ENCODE measurements at places on chromosomes 12 and 14.
A peak's percentile ranks its signal among the peaks of the same experiment; 100 is the strongest.

- DNase-seq: no peak
Measured at GRCh38 chr14:103129301-103130016, 6.2 kb downstream of the TNFAIP2 start.

DNA sequence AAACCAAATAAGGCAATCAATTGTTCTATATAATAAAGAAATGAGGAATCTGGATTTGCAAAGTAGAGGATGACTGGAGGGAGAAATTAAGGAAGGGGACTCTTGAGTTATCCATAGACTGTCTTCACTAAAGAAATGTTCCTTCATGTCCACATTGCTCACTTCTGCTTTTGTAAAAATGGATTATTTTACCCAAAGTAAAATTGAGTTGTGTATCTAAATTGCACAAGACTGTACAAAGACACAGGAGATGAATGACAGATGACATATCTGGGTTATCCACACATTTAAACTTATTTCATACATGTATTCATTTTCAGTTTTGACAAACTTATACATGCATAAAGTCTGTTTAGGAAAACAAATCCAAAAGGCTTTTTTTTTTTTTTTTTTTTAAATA, 11.3 kb downstream of the ATP2B1 start:
- DNase-seq: no peak

GRCh38 chr12:6635375-6635855, 344 bp downstream of the LPAR5 start:
- DNase-seq: peak; percentile 65

DNA sequence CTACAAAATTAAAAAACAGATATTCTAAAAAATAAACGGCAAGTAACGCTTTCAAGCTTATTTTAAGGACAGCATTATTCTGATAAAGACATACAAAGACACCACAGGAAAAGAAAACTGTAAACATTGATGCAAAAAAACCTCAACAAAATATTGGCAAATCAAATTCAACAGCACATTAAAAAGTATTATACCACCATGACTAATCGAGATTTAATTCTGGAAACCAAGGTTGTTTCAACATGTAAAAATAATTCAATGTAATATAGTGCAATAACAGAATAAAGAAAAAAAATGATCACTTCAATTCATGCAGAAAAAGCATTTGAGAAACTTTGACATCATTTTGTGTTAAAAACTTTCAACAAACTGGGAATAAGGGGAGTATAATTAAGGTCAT, 1323.2 kb downstream of the FSCB start:
- no peak for DNase-seq

DNA sequence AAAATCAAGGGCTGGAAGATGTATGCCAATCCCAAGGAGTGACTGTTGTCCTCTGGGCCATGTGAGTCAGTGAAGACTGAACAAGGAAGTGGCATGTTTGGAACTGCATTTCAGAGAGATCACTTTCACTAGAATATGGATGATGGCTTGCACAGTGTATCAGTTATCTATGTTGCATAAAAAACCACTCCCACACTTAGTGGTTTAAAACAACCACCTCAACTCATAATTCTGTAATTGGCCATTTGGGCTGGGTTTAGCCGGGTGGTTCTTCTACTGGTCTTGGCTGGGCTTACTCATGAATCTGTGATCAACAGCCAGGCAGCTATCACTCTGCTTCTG, 15.4 kb downstream of the BDKRB1 start:
- DNase-seq: no peak

DNA sequence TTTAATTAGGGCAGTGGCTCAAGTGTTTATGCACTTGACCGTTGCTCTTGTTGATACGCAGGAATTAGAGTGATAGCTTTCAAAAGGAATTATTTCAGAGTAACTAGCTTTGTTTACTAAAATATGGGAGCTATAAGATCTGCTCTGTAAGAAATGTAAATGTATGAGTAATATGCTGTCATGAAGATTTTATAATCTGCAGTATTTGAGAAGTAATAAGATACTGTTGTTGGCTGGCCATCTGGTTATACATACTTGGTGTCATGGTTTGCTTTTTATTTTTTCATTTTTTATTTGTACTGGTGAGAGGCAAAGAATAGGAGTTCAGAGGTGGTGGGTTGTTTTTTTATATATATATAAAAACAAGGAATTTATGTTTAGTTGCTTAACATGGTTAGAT, 58.5 kb downstream of the PLXNC1 start:
- no peak for DNase-seq

DNA sequence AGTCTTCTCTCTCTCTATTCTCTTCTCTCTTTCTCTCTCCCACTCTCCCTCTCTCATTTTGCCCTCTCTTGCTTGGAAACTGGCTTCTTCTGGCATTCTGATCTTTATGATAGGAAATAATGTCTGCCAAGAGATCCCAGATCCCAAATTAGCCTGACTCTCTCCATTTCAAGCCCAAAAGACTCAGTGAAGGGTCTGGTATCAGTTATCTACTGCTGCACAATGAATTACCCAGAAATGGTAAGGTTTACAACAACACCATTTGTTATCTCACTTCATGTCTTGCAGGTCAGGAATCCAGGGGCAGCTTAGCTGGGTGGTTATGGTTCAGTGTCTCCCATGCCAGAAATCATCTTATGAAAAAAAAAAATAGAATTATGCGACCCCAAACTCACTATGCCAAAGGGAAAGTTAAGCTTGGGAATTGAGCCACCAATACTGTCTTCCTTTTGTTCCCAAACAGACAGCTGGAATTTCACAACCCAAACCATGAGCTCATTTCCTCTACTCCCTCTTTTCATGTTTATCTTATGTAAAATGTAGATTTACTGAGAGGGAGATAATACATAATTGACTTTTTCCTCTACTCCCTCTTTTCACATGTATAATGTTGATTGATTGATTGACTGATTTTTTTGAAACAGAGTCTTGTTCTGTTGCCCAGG, 67.8 kb upstream of the FICD start:
- no peak for DNase-seq

DNA sequence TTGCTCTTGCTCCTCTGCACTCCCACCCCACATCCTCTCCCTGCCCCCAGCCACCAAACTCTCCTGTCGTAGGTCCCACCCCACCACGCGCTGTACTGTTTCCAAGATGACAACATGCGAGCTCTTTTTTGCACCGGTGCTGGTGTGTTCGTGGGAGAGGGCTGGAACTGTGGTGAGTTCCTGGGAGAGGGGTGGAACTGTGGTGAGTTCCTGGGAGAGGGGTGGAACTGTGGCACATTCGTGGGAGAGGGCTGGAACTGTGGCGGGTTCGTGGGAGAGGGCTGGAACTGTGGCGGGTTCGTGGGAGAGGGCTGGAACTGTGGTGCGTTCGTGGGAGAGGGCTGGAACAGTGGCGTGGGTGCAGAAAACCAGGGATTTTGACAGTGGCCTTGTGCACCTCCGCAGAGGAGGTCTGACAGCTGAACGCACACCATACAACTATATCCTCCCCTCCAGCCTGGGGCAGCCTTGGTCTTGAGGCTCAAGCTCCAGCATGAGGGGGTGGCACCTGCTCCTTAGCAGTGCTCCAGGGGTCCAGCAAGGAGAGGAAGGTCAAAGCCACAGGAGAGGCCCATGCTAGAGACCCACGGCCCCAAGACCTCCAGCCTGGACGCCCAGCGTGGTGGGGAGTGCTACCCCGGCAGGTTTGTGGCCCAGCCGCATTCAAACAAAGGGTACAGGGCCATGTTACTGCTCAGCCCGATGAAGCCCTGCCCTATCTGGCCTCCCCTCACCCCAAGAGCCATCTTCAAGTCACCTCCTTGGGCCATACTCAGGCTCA, 50.1 kb downstream of the ACTN1 start:
- no peak for DNase-seq

GRCh38 chr12:108457734-108458361, 57.2 kb upstream of the FICD start:
- no peak for DNase-seq

- DNase-seq: no peak
Measured at GRCh38 chr12:107512391-107512790, 173.2 kb upstream of the PWP1 start.

DNA sequence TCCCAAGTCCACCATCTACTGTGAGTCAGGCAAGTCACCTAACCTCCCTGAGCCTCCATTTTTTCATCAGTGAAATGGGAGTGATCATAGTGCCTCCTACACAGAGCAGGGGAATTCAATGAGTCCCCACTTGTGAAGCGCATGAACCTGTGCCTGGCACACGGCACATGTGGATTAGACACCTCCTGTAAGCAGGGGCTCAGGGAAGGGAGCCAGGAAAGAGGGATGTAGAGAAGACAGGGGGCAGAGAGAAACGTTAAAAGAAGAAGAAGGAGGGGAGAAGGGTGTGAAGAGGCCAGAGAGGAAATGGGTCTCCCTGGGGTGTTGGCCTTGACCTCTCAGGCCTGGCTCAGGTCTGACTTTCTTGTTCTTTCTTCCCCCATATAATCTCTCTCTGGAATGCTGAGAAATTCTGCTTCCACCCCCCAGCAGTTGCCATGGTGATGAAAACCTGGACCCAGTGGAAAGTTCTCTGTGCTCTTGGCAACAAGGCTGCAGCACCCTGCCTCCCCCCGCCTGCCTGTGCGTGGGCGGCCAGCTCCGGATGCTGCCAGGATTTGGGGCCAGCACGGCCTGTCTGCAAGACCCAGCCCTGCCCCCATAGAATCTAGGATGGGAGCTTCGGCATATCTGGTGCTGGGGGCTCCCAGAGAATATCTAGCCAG, 94.5 kb downstream of the CALM1 start:
- DNase-seq: no peak

GRCh38 chr12:132719141-132719953, 8.7 kb downstream of the PGAM5 start:
- no peak for DNase-seq

DNA sequence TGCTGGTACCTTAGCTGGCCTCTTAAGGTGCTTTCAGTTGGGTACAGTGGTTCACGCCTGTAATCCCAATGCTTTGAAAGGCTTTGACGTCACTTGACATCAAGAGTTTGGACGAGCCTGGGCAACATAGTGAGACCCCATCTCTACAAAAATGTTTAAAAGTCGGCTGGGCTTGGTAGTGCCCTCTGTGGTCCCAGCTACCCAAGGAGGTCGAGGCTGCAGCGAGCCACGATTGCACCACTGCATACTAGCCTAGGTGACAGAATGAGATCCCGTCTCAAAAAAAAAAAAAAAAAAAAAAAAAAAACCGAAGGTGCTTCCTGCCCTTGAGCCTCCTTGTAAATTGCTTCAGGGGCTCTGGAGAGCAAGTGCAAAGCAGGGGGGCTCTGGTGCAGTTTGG, 50.0 kb downstream of the ACACB start:
- DNase-seq: no peak

DNA sequence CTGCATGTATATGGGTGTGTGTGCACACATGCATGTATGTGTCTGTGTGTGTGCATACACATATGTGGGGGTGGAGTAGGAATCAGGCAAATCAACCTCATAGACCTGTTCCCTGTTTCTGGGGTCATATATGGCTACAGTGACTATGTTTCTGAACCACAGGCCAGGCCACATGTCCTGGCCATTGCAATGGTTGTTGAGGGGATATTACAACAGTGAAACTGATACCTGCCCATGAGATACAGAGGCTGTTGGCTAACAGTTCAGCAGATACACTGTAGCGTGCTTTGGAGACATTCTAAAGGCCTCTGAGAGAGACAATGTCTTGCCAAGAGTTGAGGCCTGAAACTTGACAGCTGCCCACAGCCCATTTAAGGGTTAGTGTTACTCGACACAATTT, 47.3 kb upstream of the FOS start:
- DNase-seq: no peak

GRCh38 chr14:77238996-77239395, 32.0 kb downstream of the NGB start:
- DNase-seq: no peak

GRCh38 chr14:55370883-55371455, 40.7 kb downstream of the ATG14 start:
- no peak for DNase-seq

- DNase-seq: no peak
Measured at GRCh38 chr12:89470741-89471509, 53.7 kb downstream of the GALNT4 start.

DNA sequence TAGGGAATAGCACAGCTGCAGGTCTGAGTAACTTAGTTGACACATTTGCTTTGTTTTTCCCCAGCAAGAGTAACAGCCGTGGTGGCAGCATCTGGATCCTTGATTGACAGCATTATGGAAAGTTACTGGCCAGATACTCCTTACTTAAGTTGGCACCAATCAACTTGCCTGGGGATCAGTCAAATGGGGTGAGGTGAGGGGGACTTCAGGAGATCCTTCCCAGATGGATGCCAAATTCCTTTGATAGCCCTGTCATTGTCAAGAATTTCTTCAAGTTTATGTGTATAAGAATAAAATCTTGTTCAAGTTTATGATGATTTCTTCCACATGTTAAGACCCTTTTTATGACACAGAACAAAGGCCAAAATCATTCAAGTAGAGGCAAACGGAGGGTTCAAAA, 618.4 kb downstream of the SLC6A15 start:
- DNase-seq: no peak

- DNase-seq: no peak
Measured at GRCh38 chr12:103566398-103566797, 20.7 kb upstream of the STAB2 start.

- DNase-seq: no peak
Measured at GRCh38 chr12:18753481-18754123, 15.7 kb downstream of the CAPZA3 start.

DNA sequence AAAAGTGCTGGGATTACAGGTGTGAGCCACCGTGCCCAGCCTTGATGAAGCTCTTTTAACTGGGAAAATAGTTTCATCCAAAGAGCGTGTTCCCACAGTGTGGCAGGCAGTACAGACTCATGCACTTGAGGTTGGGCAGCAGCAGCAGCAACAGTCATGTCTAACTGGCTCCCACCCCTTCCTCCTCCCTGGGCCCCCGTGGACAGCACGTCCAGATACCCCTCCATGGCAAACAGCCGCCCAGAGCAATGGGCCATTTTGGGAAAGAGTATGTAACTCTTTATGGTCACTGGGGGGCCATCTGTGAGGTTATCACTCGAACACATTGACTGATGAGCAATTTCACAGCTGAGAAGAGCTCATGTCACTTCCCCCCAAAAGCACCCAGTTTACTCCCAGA, 279.1 kb upstream of the NOS1 start:
- DNase-seq: no peak
